ENCODE measurements at places on chromosomes 2 and 18. TPM values are rescaled to one million over a fixed set of nuclear protein-coding genes. Genes with fewer than 3 reads are reported as not detected.

ITGB6 gene
- total RNA-seq: not detected

MOCOS gene
- total RNA-seq: not detected

PAX8 gene
- total RNA-seq: 1.6 TPM

MBP gene
- total RNA-seq: 93.2 TPM

KYNU gene
- not detected for total RNA-seq

GAREM1 gene
- total RNA-seq: not detected

LYPD6 gene
- total RNA-seq: not detected

ST8SIA3 gene
- not detected for total RNA-seq

IL1B gene
- total RNA-seq: not detected

ECEL1 gene
- total RNA-seq: not detected

PDCD1 gene
- 1.5 TPM for total RNA-seq

PLEK gene
- total RNA-seq: 1.4 TPM

Measured in activated naive CD4-positive, alpha-beta T cell treated with anti-CD3 and anti-CD28 coated beads, Interleukin-2, amount 10 ng/mL, durations not matched to agents 5 hours and 36 hours (primary cell).